ENCODE measurements at places on chromosomes 5 and 9. TPM values are rescaled to one million over a fixed set of nuclear protein-coding genes. Genes with fewer than 3 reads are reported as not detected.

Gene STPG3
- total RNA-seq, result not detected

Gene STK32A
- total RNA-seq, result not detected

Gene IL9
- not detected for total RNA-seq

Gene IL5
- total RNA-seq, result not detected

GRCh38 chr5:83721953-83722901 lies 1.6 kb upstream of the HAPLN1 start:
- DNase-seq, result no peak

DNA sequence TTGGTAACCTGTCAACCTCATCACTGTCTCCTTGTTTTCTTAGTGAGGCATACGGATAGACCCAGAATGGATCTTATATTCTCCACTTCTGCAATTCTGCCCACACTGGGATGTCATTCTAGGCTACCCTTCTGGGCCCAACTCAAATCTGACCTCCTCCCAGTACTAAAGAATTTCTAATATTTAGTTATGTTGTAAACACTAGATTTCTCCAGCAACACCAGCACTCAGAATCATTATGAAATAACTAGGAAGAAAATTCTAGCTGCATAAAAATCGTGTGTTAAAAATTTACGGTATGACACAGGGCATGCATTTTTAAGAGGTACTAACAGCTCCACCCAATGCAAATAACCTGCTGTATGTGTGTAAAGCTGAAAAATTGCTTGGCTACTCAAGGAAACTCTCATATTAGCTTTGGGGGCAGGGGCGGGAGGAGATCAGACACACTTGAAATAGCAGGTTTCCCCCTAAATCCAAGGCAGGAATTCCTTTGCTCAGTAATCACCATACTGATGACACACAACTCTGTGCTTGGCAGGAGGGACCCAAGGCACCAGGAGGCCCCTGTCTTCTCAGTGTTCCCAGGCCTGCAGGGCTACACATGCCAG lies 27.3 kb downstream of the MACROH2A1 start:
- no peak for DNase-seq
